ENCODE measurements at places on chromosomes 3 and 15.
A peak's percentile ranks its signal among the peaks of the same experiment; 100 is the strongest.

GRCh38 chr3:148901987-148902791 is 37.1 kb downstream of the CPA3 start:
- DNase-seq: no peak

- no peak for DNase-seq
These were observed 517.6 kb upstream of the ALCAM start for GRCh38 chr3:104849070-104849469.

GRCh38 chr3:141403576-141403975 is 35.3 kb downstream of the ZBTB38 start:
- no peak for DNase-seq

- DNase-seq: no peak
These were observed 53.4 kb downstream of the LDHAL6B start for GRCh38 chr15:59260090-59260489.

- DNase-seq: no peak
These were observed 532 bp downstream of the B4GALT4 start for GRCh38 chr3:119240101-119240590.

GRCh38 chr3:37514055-37514665 is 339.8 kb upstream of the LRRFIP2 start:
- DNase-seq: no peak

DNA sequence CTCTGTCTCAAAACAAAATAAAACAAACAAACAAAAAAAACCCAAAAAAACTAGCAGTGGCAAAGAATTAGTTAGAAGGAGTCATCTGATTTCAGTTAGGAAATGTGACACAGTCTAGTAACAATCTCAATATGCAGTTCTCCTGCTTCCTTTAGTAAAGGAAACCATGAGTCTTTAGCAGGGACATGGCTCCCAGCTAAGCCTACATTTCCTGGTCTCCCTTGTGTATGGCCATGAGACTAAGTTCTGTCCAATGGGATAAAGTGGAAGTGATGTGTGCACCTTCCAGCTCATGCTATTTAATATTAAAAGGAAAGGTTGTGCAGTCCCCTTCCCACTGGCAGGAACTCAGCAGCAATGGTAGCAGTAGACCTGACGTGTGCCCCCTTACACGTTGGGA is 74.6 kb downstream of the GREM1 start:
- DNase-seq: no peak

DNA sequence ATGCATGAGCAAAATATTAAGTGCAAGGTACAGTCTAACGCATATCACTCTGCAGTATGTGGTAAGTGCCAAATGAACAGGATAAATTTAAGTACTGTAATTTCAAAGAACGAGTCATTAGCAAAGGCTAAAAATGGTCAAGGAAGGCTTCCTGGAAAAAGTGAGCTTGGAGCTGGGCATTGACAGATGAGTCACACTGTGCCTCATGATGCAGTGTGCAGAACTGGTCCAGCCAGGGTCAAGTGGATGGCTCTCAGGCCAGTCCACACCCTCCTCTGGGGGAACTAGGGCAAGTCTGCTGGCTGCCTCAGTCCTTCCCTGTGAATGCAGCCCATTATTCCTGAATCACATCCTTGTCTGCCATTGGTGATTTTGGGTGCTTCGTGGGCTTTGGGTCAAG is 76.3 kb downstream of the CACNA1D start:
- no peak for DNase-seq

GRCh38 chr15:33074942-33075341 is 119.6 kb downstream of the FMN1 start:
- DNase-seq: no peak

DNA sequence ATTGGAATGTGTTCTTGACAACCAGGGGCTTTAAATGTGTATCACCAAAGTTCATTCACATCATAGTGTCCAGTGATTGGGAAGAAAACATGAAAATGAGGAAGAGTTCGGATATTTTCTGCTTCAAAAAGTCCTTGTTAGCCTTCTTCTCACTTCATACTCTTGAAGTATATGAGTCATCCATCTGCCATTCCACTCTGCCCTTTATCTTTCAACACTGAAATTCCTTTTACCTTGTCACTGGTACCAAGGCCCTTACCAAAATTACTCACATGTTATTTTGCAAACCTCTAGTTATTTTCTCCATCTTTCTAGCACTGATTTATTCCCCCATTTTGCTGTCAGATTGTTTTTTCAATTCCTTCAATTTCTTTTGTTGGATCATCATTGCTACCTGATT is 32.5 kb downstream of the OR5H15 start:
- DNase-seq: no peak

DNA sequence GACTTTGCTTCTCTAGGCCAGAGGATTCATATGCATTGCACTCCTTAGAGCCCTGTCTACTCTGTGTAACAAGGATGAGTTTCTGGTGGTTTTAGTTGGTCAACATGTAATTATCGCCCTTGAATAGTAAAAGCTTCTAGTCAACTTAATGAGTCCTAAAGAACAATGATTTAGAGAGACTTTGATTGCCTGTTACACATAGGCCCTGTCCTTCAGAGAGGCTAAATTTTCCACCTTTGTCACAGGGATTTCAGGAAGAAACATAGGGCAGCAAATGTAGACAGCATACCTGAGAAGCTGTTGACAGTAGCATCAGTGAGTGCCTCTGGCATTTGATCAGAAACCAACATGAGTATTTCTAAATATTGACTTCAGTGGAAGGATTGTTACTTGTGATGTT is 7.1 kb downstream of the BTLA start:
- no peak for DNase-seq

- DNase-seq: no peak
These were observed 29.5 kb downstream of the ZNF662 start for GRCh38 chr3:42935472-42935871.

DNA sequence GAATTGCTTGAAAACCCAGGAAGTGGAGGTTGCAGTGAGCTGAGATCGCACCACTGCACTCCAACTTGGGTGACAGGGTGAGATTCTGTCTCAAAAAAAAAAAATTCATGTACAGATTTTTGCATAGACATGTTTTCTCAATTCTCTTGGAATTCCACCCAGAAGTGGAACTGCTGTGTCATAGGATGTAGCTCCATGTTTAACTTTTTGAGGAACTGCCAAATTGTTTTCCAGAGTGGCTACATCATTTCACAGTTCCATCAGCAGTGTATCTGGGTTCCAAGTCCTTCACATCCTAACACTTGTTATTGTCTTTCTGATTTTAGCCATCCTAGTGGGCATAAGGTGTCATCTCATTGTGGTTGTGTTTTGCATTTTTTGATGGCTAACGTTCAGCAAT is 9.9 kb downstream of the CAPN7 start:
- no peak for DNase-seq

DNA sequence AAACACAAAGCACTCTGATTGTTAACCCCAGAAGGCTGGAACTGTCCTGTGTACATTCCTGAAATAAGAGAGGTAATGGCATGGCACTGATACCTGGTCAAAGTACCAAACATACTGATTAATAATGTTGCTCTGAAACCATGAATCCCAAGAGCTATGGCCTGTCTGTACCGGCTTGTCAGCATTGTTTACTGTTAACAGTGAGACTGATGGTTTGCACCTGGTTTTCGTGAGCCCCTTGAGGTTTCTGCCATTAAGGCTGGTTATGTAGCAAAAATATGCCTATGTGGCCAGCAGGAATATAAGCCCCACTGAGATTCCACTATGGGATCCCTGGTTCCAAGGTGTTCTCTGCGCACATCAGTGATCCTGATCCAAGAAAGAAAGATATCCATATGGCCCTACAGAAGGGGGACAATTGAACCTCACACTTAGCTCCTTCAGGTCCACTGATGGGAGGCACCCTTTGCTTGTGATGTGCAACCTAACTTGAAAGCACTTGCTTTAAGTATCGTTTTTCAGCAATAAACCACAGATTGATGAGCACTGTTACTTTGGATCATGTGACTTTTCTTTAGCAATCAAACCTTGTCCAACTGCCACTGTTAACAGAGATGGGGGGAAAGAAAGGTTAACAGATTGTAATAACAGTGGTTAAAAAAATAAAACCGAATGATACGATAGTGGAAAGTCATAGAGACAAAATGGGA is 65.2 kb downstream of the TBL1XR1 start:
- DNase-seq: no peak

DNA sequence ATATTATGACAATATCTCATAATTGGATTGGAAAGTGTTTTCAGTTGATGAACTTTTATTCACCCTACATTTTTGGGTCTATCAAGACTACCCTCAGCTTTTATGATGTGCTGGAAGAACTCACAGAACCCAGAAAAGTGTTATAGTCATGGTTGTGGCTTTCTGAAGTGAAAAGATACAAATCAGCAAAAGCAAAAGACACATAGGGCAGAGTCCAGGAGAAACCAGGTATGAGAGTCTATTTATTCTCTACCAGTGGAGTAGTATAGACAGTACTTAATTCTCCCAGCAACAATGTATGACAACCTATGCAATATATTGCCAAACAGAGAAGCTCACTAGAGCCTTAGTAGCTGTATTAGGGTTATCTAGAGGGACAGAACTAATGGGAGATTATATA is 280.4 kb upstream of the TTC14 start:
- no peak for DNase-seq

- no peak for DNase-seq
These were observed 115.0 kb downstream of the STAG1 start for GRCh38 chr3:136637176-136637575.

GRCh38 chr3:105860641-105861040 is 8.2 kb downstream of the CBLB start:
- DNase-seq: no peak

DNA sequence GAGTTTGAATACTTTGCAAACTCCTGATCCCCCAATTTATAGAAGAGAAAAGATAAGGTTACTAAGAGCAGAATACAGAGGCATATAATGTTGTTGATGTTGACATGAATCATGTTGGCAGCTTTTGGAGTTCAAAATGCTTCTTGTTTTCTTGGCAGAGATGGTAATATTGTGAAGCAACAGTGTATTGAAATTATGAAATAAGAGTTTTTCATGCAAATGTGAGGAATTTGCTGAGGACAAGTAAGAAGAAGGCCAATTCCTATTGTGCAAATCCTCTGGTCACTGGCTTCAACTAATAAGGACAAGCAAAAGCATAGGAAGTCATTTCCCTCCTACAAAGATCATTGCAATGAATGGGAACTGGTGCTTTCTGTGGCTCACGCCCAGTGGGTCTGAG is 126.9 kb upstream of the CHL1 start:
- no peak for DNase-seq

DNA sequence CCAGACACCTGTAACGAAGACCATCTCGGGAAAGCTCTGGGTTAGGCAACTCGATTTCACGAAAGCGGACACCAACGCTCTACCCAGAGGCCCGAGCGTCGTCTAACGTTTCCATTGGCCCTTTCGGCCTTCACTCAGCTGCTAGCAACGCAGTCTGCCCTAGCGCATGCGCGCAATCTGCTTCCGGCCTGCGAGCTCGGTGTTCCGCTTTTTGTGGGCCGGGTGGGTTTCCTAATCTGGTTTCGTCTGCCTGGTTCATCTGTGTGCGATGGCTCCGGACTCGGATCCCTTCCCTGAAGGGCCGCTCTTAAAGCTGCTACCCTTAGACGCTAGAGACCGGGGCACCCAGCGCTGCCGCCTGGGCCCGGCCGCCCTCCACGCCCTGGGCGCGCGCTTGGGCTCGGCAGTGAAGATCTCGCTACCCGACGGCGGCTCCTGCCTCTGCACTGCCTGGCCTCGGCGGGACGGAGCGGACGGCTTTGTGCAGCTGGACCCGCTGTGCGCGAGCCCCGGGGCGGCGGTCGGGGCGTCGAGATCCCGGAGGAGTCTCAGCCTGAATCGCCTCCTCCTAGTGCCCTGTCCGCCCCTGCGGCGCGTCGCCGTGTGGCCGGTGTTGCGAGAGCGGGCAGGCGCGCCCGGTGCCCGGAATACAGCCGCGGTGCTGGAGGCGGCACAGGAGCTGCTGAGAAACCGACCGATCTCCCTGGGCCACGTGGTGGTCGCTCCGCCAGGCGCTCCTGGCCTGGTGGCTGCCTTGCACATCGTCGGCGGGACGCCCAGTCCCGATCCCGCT is 24.0 kb upstream of the GATM start:
- peak; percentile 86 for DNase-seq

- DNase-seq: no peak
These were observed 266.2 kb upstream of the ROPN1 start for GRCh38 chr3:124258057-124258500.

GRCh38 chr15:52085299-52085698 is 27.3 kb downstream of the BCL2L10 start:
- DNase-seq: no peak

DNA sequence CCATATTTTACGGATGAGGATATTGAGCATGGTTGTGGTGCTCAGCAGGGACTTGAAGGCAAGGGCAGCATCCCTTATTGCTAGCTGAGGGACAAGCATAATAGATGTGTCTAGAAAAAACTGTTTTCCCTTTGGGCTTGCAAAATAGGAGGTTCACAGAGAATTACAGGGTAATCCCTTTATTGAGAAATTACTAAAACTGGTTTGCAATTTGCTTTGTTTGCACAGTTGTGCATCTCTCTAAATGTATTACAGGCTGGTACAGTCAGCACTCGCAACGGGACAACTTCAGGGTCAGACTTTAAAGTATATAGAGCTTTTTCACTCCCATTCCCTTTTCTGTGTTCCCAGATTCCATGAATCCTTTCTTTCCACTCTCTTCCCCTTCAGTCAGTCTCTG is 51.3 kb downstream of the SUCNR1 start:
- DNase-seq: no peak

DNA sequence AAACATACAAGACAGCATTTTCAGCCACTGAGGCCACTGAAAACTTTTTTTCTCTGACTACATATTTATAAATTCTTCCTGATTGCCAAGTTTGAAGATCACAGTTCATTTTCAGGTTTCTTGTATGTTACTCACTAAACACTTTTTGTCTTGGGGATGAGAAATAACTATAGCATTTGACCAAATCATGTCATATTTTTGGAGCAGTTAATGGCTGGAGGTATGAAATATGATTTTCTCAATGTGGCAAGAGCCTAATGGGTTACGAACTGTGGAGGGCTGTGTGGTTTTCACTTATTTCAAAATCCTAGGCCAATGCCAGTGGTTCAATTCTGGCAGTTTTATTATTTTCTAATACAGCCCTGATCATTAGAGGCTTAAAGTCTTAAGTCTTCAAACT is 64.4 kb downstream of the USP13 start:
- DNase-seq: no peak

- no peak for DNase-seq
These were observed 7.4 kb downstream of the SEMA3G start for GRCh38 chr3:52437326-52438103.

- DNase-seq: no peak
These were observed 32.5 kb upstream of the TP63 start for GRCh38 chr3:189598530-189599225.

DNA sequence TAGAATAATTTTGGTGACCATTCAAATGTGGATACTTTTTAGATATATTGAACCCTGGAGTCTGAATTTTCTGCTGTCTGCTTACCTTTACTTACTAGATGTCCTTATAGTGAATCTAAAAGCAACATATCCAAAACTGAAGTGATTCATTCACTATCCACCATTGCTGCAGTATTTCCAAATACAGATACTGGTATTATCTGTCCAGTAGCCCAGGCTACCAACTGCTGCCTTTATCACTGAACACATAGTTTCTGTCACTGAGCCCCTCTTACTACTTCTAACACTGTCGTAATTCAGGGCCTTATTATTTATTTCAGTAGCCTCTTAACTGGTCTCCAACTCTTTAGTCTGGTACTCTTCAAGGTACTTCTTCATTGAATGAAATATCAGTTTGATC is 49.2 kb downstream of the SLMAP start:
- DNase-seq: no peak

Data from activated naive CD4-positive, alpha-beta T cell (primary cell).